H1 (cell line): ENCODE measurements at places on chromosomes 12 and 14. TPM values are rescaled to one million over a fixed set of nuclear protein-coding genes. Genes with fewer than 3 reads are reported as not detected.
A peak's percentile ranks its signal among the peaks of the same experiment; 100 is the strongest.

DNA sequence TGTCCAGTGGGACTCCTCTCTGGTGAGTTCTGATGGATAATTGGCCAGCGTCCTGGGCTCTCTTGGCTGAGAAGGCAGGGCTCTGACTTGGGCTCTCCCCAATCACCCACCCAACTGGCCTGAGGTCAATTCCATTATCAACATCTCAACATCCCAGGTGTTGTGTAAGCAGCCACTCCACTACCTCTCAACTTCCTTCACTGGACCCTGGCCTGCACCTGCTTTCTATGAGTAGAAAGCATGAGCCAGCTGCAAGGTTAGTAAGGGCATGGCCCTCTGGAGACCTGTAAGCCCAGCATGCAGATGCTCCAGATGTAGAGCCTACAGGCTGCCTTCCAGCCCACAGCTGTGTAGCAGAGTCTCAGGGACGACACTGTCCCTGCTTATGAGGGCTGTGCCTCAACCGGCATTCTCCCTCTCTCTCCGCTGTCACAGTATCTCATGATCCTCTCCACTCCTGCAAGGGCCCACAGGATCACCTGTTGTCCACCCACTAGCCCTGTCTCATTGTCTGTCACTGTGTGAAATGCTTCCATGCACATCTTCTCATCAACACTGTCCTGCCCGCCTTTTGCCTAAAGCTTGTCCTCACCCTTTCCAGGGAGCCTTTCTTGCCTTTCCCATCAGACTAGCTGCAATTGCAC lies 5.4 kb upstream of the KRT81 start:
- H3K27ac ChIP-seq: no peak overlapping the region
- no peaks in the 10 kb centered on the region for H3K27me3 ChIP-seq
- H3K36me3 ChIP-seq: no peaks in the 10 kb centered on the region
- no peak for DNase-seq
- no peak overlapping the region for H3K4me3 ChIP-seq

DNA sequence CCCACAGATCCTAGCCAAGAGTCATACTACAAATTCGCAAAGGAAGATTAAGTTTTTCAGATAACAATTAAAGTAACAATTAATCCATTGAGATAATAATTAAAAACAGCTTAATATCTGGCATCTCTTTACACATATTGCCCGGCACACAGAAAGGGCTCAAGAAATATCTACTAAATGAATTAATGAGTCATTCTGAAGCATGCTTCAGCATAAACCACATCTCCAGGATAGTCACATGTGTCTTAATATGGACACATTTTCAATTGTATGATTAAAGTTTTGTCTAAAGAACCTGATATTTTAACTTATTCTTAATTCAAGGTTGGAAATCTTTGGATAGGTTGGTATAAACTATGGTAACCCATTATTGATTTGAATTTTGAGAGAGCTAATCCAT lies 9.6 kb downstream of the ITPR2 start:
- H3K36me3 ChIP-seq: no peaks in the 10 kb centered on the region
- H3K27ac ChIP-seq: no peak overlapping the region
- DNase-seq: no peak
- H3K4me3 ChIP-seq: no peak overlapping the region
- no peaks in the 10 kb centered on the region for H3K27me3 ChIP-seq

Gene TSPAN9
- total RNA-seq: 26.1 and 29.1 TPM in 2 replicates

Gene FITM1
- 0.33 and 0.76 TPM in 2 replicates for total RNA-seq

Gene ANO4
- 2.9 and 3.4 TPM in 2 replicates for total RNA-seq

Gene FZD10
- total RNA-seq: 0.36 and 0.60 TPM in 2 replicates

Gene SYCP3
- 0.07 TPM in 1 of 2 replicates, not detected in the other for total RNA-seq

DNA sequence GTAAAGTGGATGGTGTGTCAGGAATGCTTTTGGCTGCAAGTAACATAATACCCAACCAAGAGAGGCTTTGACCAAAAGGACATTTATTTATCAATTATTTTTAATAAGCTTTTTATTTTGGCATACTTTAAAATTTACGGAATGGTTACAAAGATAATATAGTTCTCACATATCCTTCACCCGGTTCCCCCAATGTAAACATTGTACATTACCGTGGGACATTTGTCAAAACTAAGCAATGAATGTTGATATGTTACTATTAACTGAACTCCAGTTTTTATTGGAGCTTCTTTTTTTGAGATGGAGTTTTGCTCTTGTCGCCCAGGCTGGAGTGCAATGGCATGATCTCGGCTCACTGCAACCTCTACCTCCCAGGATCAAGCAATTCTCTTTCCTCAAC lies 23.0 kb downstream of the CCDC63 start:
- no peaks in the 10 kb centered on the region for H3K36me3 ChIP-seq
- no peak overlapping the region for H3K4me3 ChIP-seq
- no peak for DNase-seq
- H3K27me3 ChIP-seq: peaks cover 1% of the 10 kb centered on the region
- H3K27ac ChIP-seq: no peak overlapping the region

DNA sequence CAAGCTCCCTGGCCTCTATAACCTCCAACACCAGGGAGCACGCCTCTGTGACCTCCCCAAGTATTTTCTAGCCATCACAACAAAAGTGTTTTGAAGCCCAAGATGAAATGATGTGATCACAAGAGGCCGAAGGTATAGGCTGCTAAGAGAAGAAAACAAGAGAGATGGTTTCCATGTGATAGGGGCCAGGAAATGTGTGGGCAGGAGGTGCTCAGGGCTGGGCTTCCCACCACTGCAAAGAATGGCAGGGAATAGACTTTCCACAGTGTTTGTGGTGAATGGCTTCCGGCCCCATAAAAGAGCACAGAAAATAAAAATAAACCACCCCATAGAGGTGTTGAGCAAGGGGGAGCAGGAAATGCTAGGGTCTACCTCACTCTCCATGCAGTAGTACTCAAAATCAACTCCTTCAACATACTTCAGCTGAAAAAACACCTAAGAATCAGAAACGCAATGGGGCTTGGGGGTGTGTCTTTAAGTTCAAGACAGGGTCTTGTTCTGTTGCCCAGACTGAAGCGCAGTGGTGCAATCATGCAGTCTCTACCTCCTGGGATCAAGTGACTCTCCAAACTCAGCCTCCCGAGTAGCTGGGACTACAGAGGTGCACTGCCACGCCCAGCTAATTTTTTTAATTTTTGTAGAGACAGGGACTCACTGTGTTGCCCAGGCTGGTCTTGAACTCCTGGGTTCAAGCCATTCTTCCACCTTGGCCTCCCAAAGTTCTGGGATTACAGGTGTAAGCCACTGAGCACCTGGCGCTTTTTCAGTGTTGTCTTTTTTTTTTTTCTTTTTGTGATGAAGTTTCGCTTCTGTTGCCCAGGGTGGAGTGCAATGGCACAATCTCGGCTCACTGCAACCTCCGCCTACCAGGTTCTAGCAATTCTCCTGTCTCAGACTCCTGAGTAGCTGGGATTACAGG lies 27.1 kb downstream of the DAD1 start:
- H3K4me1 ChIP-seq: no peaks in the 10 kb centered on the region; the same call in 1 of the 2 replicates
- H3K27me3 ChIP-seq: no peaks in the 10 kb centered on the region
- H3K27ac ChIP-seq: no peak overlapping the region

Gene SMIM41
- total RNA-seq: 0.28 and 0.31 TPM in 2 replicates

Gene GRIP1
- 27.3 and 37.6 TPM in 2 replicates for total RNA-seq

Gene TCL1B
- 7.5 and 9.6 TPM in 2 replicates for total RNA-seq

GRCh38 chr12:105466901-105467598 lies 136.6 kb downstream of the C12orf75 start:
- no peak for DNase-seq
- no peak overlapping the region for H3K27ac ChIP-seq
- H3K4me3 ChIP-seq: no peak overlapping the region
- peaks cover 1% of the 10 kb centered on the region for H3K27me3 ChIP-seq

GRCh38 chr12:131825146-131825892 lies 2.9 kb upstream of the MMP17 start:
- no peaks in the 10 kb centered on the region for H3K4me1 ChIP-seq
- DNase-seq: no peak
- H3K27me3 ChIP-seq: peaks cover 9% of the 10 kb centered on the region; the same call in 1 of the 2 replicates
- no peak overlapping the region for H3K4me3 ChIP-seq
- no peaks in the 10 kb centered on the region for H3K36me3 ChIP-seq
- no peak overlapping the region for H3K27ac ChIP-seq

Gene PPFIA2
- total RNA-seq: 1.8 and 3.3 TPM in 2 replicates

GRCh38 chr12:62372825-62373224 lies 93.8 kb upstream of the MON2 start:
- no peak overlapping the region for H3K27ac ChIP-seq
- no peak overlapping the region for H3K4me3 ChIP-seq
- no peaks in the 10 kb centered on the region for H3K36me3 ChIP-seq
- DNase-seq: no peak
- no peaks in the 10 kb centered on the region for H3K4me1 ChIP-seq

DNA sequence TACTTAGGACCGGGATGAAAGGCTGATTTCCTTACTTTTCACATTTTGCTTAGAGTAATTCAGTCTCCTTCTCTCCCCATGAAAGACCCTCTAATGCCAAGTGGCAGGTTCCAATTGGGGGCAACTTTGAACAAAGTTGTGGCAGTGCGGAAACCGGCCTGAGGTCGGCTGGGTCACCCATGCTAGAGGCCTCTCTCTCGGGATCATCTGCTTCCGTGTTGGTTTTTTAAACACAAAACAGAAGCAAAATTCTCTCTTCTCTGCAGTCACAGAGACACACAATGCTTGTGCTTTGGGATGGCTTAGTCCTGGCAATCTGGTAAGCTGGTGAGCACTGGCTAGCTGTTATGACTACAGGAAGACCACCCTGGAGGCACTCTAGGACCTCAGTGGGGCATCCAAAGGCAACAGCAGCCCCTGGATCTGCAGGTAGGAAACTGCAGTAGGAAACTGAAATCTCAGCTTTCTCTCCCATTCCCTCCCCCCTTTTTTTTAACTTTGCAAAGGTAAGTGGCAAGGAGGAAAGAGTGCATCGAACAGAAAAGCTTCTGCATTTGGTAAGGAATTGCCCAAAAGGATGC lies 102.1 kb downstream of the BCL11B start:
- H3K4me3 ChIP-seq: no peak overlapping the region
- no peaks in the 10 kb centered on the region for H3K27me3 ChIP-seq
- peak; percentile 49 for DNase-seq
- no peaks in the 10 kb centered on the region for H3K36me3 ChIP-seq
- no peak overlapping the region for H3K27ac ChIP-seq

DNA sequence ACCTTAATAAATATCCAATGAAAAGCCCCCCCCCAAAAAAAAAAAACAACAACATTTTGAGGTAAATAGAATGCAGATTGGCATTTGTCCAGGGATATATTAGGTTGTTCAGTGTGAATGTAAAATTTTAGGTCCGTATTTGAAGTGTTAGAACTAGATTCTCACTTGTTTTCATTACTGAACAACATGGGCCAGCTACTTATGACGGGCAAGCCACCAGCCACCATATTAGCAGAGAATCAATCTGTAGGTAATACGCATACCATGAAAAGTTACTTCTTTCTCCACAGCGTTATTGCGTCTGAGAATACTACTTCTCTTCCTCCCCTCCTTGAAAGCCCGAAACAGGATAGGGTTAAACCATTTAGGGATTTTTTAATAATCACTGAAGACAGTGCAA lies 5.4 kb downstream of the FLRT2 start:
- peak overlapping the region; percentile 76 for H3K4me3 ChIP-seq
- DNase-seq: no peak
- H3K36me3 ChIP-seq: no peaks in the 10 kb centered on the region
- peaks cover 42% of the 10 kb centered on the region for H3K27me3 ChIP-seq
